ENCODE measurements at places on chromosomes 4 and X.

DNA sequence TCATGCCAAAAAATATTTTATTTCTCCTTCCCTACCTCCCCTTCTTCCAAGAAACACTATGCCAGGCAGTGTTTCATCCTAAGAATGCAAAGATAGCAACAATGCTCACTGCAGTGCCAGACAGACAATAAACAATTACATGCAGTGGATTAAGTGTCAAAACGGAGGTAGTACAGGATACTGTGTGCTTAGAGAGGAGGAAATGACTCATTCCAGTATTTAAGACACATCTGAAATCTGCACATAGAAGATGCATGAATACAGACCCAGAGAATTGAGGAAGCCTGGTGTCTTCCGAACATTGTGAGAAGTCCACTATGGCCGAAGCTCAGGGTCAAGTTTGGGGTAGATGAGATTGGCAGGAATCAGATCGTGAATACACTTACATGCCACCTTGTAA lies 326.4 kb downstream of the PPP3CA start:
- peak; percentile 34 for DNase-seq

DNA sequence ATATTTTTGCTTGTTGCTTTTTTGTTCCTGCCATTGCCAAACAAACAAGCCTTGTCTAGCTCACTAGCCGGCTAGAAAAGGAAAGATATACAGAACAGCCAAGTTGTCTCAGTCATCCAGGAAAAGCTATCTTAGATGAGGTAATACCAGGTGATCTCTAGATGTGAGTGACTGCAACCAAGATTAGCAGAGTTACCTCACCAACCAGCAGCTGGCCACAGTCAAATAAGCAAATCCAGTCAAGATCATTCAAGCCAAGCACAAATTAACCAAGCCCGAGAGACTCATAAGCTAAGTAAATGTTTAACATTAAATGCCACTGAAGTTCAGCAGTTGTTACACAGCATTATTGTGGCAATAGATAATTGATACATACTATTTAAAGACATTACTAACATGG lies 108.6 kb downstream of the CENPC start:
- DNase-seq = no peak

- DNase-seq = no peak
These were observed 789 bp downstream of the ARHGAP10 start for GRCh38 chr4:147732518-147733235.

DNA sequence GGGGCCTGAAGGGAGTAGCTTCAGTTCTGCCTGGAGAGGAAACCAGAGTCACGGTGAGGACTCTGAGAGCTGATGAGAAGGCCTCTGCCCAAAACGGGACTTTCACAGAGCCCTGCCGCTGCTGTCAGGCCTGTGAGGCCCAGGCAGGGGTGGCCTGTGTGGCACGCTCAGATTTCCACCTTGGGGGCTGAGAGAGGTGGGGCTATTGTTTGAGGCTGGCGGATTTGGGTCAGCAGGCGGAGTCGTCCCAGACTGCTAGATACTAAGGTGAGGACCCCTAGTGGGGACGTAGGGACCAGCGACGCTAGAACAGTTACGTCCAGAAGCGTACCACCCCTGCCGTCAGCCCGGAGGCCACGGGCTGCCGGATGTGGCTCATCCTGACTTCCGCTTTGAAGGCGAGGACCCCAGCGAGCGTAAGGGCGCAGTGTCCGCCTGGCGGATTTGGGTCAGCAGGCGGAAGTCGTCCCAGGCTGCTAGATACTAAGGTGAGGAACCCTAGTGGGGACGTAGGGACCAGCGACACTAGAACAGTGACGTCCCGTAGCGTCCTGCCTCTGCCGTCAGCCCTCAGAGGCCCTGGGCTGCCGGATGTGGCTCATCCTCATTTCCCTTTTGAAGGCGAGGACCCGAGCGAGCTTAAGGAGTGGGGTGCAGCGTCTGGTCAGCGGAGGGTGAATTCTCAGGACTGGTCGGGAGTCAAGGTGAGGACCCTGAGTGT lies at the start of gene MAGEB1:
TSS of gene MAGEB1 (plus strand) at position 378 of the 721 bp plus-strand sequence. CDS start 3,348 bp downstream, outside the sequence.
- DNase-seq = no peak

- no peak for DNase-seq
These were observed 204.1 kb upstream of the FAM47C start for GRCh38 chrX:36804066-36804465.

GRCh38 chrX:7941390-7942042 lies 14.3 kb upstream of the PNPLA4 start:
- no peak for DNase-seq

- no peak for DNase-seq
These were observed 155.8 kb downstream of the RPA4 start for GRCh38 chrX:97039363-97040029.

DNA sequence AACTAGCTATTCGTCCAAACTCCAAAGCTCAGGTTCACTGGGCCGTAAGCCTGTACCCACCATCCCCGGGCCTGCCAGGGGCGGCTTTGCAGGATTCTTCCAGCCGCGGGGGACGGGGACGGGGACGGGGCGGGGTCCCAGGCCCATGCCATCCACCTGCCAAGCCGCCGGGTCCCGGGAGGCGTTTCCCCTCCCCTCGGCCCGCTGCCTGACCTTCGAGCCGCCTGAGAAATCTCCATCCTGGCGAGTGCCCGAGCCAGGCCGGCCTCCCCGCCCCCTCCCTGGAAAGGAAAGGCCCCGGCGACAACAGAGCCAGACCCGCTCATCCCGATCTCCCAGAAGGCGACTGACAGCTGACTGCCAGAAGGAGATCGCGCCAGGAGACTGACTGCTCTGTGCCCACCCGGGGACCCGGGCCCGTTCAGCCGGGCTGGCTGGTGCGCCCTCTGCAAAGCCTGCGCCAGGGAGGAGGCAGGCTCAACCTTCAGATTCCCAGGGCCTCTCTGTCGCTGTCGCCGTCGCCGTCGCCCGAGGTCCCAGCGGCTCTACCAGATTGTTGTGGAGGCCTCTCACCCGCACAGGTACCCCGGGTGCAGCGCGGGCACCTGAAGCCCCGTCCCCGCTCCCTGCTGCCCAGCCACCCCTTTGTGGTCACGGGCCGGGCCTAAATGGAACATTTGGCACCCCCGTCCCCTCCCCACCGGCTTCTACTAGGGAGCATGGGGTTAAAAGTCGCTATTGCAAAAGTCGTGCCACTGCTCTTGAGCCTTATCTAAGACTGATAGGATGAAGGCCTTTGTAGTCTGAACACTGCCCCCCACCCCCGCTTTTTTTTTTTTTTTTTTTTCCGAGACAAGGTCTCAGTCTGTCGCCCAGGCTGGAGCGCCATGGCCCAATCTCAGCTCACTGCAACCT lies at the start of gene RGN:
TSS of gene RGN (plus strand) at position 315 of the 915 bp plus-strand sequence. CDS start 2,702 bp downstream, outside the sequence.
- DNase-seq = no peak

DNA sequence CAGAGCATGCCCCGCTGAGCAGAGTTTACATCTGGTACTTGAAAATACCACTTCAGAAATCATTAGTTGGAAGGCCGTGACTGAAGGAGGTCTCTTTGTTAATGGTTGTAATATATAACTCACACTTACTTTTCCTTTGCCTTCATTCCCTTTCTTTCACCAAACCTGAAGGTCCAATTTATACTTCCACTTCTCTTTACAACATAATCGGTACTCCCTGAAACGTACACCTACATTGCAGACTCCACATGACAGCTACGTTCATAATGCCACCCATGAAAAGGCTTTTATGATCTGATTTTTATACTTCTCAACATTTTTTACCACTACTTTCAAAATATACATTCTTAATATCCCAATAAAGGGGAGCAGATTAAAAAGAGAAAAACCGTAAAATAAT lies 298.7 kb downstream of the C4orf33 start:
- DNase-seq = no peak

DNA sequence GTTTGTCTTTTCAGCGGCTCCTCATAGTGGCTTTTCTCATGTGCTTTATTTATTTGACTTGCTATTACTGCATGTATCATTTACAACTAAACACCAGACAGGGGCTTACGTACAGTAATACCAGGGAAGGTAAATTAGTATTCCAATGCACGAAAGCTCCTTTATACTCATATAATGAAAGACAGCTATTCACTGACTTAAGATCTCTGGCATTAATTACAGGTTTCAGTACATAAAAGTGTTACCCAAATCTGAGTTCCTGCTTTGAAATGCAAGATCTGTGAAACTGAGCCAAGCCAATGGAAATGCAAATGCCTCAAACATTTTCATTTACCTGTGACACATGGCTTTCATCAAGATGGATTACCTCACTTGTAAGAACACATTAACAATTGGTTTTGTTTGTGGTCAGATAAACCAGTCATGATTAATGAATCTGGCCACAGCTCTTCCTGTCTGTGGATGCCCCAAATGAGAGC lies 107.2 kb downstream of the ANAPC4 start:
- no peak for DNase-seq

DNA sequence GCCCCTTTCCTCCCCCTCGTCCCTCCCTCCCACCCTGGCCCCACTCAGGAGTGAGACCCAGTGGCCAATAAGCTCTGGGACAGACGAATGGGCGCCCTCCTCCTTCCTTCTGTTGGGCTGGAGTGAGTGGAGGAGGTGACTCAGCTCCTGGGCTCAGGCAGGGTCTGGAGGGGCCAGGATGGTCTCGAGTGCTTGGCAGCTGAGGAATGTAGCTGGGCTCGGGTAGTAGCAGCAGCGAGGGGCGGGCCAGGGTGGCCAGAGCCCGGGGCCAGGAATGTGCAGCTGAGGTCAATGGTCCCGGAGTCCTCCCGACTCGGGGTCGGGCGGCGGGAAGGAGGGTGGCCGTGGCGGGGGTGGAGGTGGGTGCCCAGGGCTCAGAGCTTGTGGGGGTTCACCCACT lies 15.0 kb downstream of the G6PD start:
- no peak for DNase-seq

DNA sequence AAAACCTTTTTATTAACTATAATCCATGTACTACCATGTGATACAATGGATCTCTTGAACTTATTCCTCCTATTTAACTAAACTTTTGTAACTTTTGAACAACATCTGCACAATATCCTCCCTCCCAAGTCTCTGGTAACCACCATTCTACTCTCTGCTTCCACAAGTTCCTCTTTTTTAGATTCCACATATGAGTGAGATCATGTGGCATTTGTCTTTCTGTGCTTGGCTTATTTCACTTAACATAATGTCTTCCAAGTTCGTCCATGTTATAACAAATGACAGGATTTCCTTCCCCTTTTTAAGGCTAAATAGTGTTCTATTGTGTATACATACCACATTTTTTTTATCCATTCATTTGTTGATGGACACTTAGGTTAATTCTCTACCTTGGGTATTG lies 28.1 kb downstream of the DCAF8L1 start:
- DNase-seq = peak; percentile 21

DNA sequence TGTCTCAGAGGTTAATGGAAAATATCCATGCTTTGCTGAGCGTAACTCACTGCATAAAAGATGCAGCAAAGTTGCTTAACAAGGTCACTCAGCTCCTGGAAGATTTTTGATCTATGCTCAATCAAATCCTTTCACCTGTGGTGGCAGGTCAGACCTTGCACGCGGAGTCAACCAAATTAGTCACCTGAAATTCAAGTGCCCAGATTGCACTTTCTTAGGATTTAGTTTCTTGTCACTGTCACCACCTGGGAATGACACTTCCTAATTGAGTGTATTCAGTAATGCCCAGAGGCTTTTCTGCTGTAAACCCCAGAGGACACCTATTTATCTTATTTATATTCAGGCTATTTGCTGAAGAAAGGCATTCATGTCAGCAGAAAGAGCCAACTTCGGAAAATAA lies 215.8 kb upstream of the SMIM31 start:
- DNase-seq = no peak

DNA sequence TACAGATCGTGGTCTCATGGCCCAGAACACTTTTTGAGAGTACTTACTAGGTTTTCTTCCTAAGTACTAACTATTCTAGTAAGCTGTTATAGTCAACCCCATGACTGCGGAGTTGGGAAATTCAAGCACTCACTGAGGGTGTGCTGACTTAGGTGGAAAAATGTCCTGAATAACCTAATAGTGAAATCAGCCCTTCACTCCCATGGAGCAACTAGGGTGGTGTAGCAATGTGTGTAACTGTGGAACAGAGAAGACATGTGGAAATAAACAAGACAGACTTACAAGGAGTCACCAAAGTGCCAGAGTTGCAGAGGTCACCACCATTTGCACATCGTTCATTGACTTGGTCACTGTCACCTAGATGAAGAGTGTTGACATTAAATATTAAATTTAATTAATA lies 12.1 kb upstream of the VSIG4 start:
- peak; percentile 67 for DNase-seq

DNA sequence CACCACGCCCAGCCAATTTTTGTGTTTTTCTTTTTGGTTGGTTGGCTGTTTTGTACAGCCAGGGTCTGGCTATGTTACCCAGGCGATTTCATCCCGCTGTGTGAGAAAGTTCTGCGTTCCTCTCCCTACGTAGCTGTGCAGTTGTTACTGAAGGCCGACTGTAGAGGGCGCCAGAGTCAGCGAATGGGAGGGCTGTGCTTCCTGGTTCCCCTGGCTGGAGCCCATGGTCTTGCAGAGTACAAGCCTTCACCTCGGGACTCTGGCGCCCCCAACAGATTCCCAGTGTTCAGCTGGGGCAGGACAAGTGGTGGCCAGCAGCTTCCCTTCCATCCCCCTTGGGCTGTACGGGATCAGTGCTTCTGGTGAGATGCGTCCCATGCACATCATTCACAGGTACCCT lies 5.6 kb upstream of the CT45A1 start:
- DNase-seq = peak; percentile 63

DNA sequence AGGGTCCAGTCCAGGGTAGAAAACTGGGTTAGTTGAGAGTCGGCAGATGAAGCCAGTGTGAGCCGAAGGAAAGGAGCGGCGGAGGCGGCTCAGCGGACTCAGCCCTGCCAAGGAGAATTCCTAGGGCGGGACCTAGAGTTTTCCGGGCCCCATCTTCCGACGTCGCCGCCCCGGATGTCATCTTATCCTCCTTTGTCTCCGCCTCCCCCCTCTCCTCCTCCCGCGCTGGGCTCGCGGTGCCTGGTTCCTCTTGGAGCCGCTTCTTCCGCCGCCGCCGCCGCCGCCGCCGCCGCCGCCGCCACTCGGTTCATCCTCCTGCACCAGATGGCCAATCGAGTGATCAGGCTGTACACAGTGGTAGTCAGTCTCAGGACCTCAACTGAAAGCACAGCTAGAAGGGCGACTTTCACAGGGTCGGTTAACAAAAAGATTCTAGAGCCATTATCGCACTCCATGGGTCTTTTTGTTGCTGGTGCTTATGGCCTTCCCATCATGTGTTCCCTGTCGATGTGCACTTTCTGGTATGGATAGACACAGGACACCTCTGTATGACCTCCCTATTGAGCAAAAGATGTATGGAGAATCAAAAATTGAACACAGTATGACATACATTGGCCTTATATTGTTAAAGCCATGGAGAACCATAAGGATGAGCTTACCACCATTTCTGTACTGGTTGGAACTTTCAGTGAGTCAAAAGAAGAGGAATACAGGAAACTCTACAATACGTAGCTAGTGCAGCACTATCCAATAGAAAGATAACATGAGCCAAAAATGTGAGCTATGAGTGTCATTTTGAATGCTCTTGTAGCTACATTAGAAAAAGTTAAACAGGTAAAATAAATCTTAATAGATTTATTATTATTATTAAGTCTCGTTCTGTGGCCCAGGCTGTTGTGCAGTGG lies 32.4 kb upstream of the THOC2 start:
- peak; percentile 87 for DNase-seq

DNA sequence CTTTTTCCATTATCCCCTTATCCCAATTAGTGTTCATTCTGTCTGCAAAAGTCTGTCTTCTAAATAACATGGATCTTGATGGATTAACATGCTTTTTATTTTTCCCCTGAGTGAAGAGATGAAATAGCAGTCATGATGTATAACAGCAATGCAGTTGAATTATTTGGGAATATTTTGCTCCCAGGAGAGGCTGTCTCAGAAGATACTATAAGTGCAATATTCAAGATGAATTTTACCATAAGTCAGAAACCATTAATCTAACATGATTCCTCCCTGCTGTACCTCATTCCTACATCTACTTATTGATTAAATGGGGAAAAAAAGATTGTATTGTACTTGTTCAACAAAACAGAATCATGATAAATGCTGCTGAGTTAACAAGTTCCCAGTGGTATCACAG lies 233.2 kb upstream of the KCNIP4 start:
- DNase-seq = no peak

All from suppressor macrophage treated with lipopolysaccharide for 4 hours (primary cell).